NCI-H1417 (cell line): ENCODE measurements at places on chromosomes 1 and 21.

- peak; percentile 68 for DNase-seq
Measured at GRCh38 chr1:215071078-215071477, 11.5 kb upstream of the KCNK2 start.

- no peak for DNase-seq
Measured at GRCh38 chr1:2934642-2935081, 86.6 kb upstream of the ACTRT2 start.

DNA sequence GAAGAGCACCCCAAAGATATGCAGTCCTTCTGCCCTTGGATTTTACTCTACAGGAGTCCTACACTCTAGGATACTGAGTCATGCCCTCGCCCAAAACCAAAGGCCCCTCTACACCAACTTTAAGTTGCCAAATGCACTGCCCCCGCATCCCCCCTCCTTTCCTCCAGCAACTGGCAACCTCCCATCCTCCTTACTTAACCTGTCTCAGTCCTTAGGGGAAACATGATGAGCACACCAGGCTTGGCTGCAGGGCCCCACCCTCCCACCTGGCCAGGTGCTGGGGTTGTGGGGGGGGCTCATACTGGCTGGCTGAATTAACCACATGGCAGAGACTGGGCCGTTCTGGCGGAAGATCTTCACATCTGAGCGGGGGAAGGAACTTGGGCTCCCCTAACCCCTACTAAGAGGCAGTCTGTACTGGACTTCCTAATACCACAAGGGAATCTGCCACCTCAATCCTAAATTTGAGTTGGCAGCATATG, 1.2 kb downstream of the HDGF start:
- DNase-seq = peak; percentile 57

DNA sequence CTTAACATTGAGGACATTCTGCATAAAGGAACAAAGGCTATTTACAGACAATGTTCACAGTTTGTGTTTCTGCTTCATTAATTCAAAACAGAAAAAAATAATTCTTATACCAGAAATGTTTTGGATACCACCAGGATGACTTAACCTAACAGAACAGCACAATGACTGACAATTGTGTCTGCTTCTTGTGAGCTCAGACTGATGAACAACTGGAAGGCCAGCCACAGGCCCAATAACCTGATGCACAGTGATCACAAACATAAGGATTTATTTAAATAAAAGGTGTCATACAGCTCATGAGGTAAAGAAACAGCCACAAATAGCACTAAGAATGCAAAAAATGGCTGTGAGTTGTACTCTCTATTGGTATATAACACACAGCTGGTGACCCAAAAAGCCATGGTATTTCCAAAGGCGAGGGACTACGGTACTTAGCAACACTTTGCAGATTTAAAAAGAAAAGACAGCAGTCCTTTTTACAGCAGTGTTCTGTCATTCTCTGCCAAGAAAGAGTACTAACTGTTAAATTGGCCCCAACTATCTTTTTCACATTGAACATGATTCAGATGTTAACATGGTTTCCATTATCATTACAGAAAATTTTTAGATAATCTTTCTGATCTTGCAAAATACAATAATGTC, 32.1 kb upstream of the DDAH1 start:
- DNase-seq = no peak

DNA sequence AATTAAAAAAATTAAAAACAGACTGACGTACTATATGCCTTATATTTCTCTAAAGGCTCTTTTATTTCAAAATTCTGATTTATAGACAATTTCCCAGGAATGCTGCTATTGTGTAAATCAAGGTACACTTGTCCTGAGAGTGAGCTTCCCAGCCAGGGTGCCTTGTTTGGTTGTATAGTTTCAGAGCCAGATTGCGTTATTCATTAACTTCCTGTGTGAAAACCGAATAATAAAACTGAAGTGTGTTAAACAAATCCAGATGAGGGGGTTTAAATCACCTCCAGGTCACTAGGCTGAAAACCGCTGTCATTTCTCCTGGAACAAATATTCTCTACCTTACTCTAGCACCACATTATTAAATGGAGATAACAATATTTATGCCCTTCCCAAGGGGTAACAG, 68.7 kb downstream of the LMX1A start:
- no peak for DNase-seq

- no peak for DNase-seq
Measured at GRCh38 chr1:209427811-209428210, 155.7 kb upstream of the CAMK1G start.

- DNase-seq = no peak
Measured at GRCh38 chr21:33026878-33027400, 1.2 kb downstream of the OLIG2 start.

- peak; percentile 6 for DNase-seq
Measured at GRCh38 chr1:20430355-20431175, 55.4 kb downstream of the CAMK2N1 start.

GRCh38 chr1:182910143-182910542, 42.8 kb downstream of the SHCBP1L start:
- no peak for DNase-seq

GRCh38 chr1:94622757-94623156, 81.2 kb upstream of the F3 start:
- DNase-seq = no peak

DNA sequence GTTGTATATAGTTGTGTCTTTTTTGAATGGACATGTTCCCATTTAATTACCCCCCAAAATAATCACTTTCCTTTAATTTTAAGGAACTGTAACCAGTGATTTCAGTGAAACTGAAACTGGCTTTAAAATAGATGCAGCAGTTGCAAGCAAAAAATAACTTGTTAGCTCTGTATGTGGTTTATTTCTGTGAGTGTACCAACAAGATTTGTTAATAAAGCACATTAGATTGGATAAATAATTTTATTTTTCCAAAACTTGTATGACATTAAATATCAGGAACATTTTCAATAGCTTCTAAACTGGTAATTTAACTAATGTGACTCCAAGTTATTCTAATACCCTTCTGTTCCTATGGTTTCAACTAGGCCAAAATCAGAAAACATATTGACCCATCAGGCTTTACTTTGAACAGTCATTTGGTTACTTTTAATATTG, 184.3 kb upstream of the CACYBP start:
- DNase-seq = no peak

DNA sequence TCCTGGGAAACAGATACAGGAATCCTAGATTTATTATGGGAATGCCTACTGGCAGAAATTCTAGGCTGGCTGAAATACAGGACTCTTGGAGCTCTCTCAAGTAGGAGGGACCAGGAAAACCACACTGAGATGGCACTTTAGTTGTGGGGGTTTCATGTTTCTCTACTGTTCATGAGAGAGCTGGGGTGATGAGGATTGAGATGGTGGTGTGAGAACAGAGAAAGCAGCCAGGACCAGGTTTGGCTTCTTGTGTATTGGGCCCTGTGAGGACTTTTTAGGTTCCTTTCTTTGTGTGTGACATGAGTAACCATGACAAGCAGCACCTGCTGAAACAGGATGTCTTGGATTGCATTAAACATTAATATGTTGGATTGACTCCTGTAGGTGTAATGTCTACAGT, 4.9 kb downstream of the ARID1A start:
- no peak for DNase-seq

GRCh38 chr1:225657462-225657989, 4.6 kb upstream of the ENAH start:
- DNase-seq = no peak

DNA sequence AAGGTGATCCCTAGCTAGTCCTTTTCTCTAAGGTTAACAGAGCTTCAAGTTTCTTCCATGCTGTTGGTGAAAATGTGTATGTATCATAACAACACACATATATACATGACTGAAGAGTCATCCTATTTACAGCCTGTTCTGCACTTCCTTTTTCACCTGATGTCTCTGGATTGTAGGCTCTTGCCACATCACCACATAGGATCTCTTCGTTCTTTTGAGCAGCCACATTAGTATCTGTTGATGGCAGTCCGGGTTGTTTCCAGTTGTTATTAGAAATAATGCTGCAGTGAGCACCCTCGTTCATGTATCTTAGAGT, 19.7 kb downstream of the MRPL37 start:
- no peak for DNase-seq

DNA sequence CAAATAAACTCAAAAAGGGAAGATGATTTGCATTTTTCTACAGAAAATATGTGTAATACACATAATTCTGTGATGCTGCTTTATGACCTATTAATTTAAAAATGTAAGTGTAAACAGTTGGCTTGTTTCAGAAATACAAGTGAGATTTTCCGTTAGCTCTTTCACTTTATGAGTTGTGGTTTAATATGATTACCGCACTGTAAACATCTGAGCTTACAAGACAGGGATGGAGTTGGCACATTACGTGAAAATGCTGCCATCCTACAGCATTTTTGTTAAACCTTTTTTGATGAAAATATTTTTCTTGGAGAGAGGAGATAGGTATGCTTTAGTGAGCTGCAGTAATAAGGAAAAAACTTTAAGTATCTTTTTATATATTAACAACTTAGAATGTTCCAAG, 426.8 kb upstream of the ADAMTS5 start:
- no peak for DNase-seq

DNA sequence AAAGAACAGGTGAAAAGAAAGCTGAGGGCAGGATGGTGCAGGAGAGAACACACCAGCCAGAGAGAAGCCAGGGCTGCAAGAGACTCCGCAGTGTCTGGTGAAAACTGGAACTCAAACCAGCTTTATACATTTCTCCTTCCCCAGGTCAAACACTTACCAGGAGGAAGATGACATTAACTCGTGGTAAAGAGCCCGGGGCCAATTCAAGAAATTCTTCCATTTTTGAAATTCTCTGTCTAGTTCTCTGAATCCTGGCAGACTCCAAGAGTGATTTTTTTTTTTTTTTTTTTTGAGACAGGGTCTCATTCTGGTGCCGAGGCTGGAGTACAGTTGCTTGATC, 25.8 kb upstream of the SIPA1L2 start:
- DNase-seq = no peak

- no peak for DNase-seq
Measured at GRCh38 chr1:39892601-39893595, 8.8 kb downstream of the MYCL start.
